ENCODE measurements at places on chromosomes 7 and 10.

- H3K36me3 ChIP-seq, result no peaks in the 10 kb centered on the region
- no peaks in the 10 kb centered on the region for H3K27me3 ChIP-seq
- H3K27ac ChIP-seq, result no peak overlapping the region
- no peak for DNase-seq
- no peak overlapping the region for H3K4me3 ChIP-seq
Observed at GRCh38 chr7:133654547-133654946, 401.7 kb downstream of the EXOC4 start.

GRCh38 chr7:74012842-74013249 lies 15.1 kb upstream of the ELN start:
- H3K4me3 ChIP-seq, result no peak overlapping the region
- peaks cover 13% of the 10 kb centered on the region for H3K4me1 ChIP-seq
- H3K36me3 ChIP-seq, result no peaks in the 10 kb centered on the region
- H3K27me3 ChIP-seq, result no peaks in the 10 kb centered on the region

DNA sequence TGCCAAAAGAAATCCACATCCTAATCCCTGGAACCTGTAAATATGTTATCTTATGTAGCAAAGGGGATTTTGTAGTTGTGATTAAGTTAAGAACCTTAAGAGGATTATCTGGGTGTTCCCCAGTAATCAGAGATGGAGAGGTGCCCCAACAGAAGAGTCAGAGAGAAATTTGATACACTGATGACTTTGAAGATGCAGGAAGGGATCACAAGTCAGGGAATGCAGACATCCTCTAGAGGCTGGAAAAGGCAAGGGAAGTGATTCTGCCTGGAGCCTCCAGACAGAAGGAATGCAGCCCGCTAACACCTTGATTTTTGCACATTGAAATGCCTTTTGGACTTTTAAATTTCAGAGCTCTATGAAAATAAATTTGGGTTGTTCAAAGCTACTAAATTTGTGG lies 531.7 kb downstream of the DNAJB9 start:
- no peak overlapping the region for H3K4me3 ChIP-seq
- H3K27ac ChIP-seq, result no peak overlapping the region
- no peaks in the 10 kb centered on the region for H3K36me3 ChIP-seq
- no peak for DNase-seq
- no peaks in the 10 kb centered on the region for H3K4me1 ChIP-seq
- no peaks in the 10 kb centered on the region for H3K27me3 ChIP-seq

DNA sequence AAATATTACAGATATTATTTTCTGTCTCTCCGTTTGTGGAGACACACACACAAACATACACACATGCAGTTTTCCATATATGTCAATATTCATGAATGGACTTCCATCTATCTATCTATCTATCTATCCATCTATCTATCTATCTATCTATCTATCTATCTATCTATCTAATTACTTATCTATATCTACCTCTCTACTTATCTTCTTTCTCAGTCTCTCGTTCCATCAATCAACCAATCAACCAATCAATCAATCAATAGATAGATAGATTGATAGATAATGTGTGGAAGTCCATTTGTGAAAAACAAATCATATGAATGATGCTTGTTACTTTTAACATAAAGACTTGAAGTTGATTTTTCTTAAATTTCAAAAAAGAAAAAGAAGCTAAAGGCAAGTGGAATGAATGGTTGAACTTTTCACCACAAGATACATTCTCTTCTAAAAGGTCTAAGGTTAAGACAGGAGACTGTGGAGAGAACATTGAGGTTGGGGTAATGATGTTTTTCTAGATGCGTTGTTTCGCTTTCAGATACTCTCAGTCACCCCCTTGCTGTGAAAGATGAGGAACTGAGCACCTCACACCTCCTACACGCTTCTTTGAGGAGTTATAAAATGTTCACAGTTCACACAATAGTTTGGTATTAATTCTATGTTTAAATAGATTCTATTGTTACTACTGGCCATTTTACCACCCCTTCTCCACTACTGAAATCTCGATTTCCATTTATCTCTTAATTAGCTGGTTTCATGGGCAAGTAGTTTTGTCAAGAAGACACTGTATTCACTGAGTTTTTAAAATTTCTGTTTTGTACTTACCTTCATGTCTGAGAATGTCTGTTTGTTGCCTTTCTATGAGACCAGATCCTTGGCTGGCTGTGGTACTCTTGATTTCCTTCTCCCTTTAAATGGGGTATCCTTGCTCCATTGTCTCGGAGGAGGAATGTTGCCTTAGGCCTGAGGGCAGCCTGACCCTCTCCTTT lies 114.1 kb downstream of the EMX2 start:
- H3K27me3 ChIP-seq, result no peaks in the 10 kb centered on the region
- no peaks in the 10 kb centered on the region for H3K4me1 ChIP-seq
- H3K4me3 ChIP-seq, result no peak overlapping the region
- no peak overlapping the region for H3K27ac ChIP-seq
- H3K36me3 ChIP-seq, result no peaks in the 10 kb centered on the region

DNA sequence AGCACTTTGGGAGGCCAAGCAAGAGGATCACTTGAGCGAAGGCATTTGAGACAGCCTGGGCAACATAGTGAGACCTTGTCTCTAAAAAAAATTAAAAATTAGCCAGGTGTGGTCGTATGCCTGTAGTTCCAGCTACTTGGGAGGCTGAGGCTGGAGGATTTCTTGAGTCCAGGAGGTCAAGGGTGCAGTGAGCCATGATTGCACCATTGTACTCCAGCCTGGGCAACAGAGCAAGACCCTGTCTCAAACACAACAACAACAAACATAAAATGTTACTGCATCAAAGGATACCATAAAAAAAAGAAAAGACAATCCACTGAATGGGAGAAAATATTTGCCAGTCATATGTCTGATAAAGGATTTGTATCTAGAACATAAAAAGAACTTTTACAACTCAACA lies 60.5 kb downstream of the TACR2 start:
- no peak overlapping the region for H3K27ac ChIP-seq
- DNase-seq, result no peak

Data from MM.1S (cell line).